DMS53 (cell line): ENCODE measurements at places on chromosomes 11 and 22.
A peak's percentile ranks its signal among the peaks of the same experiment; 100 is the strongest.

- DNase-seq, result no peak
Measured at GRCh38 chr22:50545522-50546325, at the start of gene KLHDC7B. TSS of gene KLHDC7B (plus strand) at chr22:50545899. CDS start at chr22:50546244, 345 bp downstream.

DNA sequence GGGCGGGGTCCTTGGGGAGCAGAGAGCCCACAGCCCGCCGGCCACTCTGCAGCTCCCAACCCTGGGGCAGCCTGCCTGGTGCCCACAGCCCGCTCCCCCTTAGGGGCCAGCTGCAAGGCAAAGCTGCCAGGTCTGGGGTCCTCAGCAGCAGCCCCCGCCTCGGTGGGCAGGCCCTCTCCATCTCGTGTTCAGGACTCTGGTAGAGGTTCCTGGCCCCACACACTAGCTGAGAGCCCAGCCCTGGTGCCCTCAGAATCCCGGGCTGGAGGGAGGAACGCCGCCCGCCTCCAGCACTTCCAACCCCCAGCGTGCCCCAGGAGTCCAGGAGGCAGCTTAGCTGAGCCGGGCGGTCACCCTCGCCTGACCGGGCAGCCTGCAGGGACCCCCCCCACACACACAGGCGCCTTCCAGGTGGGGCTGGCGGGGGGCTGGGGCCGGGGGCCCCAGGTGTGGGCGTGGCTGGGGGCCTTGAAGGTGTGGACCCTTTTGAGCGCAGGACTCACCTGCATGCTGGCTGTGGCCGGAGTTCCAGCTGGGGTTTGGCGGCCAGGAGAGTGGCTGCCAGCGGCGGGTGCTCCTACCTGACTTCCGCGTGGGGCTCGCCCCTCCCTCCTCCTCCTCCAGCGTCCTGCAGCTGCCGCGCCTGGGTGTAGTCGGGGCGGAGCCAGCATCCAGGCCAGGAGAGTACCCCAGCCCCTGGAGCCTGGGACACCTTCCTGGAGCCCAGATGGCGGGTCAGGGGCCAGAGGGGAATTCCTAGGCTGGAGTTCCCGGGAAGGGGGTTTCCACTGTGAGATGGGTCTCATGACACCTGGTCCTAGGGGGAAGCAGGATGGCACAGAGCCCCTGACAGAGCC is at the start of gene ANO9:
ANO9 (minus strand) TSS at position 594 of the 857 bp plus-strand sequence; CDS start at position 509, 85 bp downstream.
- DNase-seq, result peak; percentile 96

DNA sequence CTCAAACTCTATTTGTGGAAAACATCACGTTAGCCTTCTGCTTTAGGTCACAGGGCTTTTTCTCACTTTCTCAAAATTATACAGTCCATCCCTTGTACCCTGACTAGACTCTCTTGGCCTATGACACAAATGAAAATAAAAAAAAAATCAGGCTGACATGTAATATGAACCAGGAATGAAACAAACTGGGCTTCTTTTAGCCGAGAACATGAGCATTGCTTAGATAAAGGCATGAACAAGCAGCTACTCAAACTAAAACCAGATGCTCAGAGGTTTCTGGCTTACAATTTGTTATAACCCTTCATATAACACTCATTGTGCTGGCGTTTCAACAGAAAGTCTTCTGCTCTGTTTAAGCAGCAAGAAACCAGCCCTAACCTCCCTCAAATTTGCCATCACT is 265.5 kb upstream of the NARS2 start:
- DNase-seq, result no peak

DNA sequence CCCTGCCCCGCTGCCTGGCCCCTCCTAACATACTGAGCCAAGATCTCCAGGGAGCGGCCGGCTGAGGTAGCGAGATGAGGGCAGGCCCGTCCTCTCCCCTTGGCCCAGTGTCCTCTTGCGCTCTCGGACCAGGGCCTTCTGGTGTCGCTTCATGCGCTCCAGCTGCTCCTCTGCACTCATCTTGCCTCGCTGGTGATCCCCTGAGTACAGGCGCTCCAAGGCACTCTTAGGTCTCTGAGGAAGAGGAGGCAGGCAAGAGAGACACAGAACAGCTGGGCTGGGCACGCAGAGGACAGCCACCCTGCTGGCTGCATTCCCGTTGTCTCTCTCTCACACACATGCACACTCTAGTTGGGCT is 50.6 kb downstream of the C11orf58 start:
- no peak for DNase-seq

- DNase-seq, result peak; percentile 28
Measured at GRCh38 chr22:45208993-45209838, 31.5 kb downstream of the KIAA0930 start.
